ENCODE measurements at places on chromosomes 6 and 20.

- no peak for DNase-seq
Observed at GRCh38 chr20:4369798-4370124, 351.9 kb upstream of the PRND start.

DNA sequence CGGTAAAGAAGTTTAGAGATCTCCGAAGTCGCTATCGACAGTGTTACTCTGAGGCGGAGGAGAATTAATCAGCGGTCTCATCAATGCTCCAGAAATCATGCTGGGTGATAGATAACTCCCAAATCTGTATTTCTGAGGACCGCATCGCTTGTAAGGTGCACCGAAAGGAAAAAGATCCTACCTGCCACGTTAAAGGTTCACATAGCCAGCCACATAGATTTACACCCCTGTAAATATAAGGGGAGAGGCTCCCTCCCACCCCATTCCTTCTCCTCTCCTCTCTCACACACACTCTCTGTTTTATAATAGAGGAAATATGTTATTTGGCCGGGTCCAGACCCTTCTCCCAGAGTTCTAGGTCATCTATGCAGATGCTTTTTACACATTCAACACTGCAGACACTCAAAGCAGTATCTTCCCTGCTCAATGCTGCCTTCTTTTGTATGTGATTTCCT is 620 bp upstream of the DEK start:
- no peak for DNase-seq

GRCh38 chr6:3151691-3152090 is 5.7 kb downstream of the TUBB2A start:
- DNase-seq = no peak

GRCh38 chr20:57615445-57615811 is 4.8 kb downstream of the ZBP1 start:
- no peak for DNase-seq

DNA sequence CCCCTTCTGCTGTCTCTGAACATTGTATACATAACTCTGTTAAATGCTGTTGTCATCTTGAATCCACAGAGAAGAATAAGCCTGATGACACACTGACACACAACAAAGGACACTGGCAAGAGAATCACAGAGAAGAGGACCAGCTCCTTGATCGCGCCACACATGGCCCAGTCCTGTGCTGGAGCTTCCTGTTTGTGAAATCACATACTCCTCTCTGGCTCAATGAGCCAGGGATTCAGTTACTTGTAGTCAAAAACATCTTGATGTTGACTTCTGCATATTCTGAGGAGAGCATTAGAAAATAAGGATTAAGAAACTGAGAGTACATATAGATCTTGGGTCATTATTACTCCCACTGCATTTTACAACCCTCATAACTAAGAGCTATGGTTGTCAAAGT is 100.1 kb downstream of the EPB41L2 start:
- DNase-seq = no peak

- DNase-seq = no peak
Observed at GRCh38 chr6:84645563-84646266, 118.7 kb downstream of the TBX18 start.

DNA sequence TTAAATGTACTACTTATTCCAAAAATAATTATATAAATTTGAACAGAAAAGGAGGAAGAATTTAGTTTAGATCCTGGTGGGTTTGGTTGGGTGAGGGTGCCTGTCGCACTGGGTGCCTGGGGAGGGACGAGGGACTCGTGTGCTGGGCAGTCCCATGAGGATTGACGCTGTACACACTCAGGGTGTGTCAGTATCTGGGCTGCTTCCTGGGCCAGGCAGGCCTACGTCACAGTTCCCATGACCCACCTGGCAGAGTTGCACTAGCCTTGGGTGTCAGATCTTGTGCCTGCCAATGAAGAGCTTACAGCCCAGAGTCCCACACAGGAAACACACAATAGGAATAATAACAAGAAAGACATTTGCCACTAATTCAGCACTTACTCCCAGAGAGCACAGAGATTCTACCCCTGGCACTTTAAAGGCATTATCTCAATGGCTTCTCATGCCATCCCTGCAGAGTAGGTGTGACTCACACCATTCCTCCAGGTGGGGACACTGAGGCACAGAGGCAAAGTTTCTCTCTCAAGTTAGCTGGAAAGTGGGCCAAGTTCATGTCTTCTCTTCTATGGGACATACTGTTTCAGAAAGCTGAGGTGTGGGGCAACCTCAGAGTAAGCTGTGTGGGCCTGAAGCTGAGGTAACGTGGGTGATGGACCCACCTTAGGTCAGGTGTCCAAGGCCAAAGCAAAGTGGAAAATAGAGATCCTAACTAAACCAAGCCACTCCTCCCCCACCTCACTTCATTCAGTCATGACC is 1.3 kb upstream of the SDCBP2 start:
- no peak for DNase-seq

DNA sequence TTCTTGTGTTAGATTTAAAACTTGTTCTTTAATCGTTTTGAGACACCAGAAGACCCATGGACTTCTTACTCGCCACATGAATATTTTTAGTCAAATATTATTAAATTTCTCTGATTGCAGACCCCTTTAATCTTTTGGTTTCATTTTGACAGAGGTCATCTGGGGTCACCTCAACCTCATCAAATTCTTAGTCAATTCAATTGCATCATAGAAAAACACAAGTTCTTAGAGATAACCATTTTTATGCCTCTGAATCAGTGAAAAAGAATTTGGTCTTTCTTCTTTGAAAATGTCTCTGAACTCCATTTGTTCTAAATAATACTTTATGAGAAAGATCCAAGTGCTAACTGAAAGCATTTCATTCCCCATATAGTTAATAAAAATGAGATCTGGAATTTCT is 55.2 kb upstream of the CBLN4 start:
- no peak for DNase-seq

DNA sequence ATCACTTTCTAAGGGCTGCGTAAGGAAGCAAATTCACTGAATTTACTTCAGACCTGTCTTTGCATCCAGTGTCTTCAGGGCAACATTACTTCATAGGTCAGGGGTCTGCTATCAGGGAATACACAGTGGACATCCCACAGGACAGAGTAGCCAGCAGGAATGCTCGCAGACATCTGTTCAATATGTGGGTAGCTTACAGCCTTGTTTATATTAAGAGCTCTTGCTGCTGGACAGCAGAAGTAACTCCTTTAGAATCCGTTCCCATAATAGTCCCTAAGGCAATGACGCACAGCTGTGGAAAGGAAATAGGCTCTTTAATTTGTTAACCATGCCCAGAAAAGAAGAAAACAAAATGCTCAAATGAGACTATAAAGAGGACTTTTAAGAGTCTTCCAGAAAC is 198.7 kb downstream of the MOXD1 start:
- no peak for DNase-seq

DNA sequence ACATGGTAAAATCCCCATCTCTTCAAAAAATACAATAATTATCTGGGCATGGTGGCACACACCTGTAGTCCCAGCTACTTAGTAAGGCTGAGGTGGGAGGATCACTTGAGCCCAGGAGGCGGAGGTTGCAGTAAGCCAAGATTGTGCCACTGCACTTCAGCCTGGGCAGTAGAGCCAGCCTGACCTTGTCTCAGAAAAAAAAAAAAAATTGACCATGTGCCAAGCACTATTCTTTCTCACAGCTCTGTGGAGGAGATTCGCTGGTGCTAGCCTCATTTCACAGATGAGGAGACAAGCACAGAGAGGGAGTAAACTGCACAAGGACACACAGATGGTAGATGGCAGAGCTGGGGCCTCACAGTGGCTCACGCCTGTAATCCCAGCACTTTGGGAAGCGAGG is 131.8 kb upstream of the JARID2 start:
- DNase-seq = no peak

DNA sequence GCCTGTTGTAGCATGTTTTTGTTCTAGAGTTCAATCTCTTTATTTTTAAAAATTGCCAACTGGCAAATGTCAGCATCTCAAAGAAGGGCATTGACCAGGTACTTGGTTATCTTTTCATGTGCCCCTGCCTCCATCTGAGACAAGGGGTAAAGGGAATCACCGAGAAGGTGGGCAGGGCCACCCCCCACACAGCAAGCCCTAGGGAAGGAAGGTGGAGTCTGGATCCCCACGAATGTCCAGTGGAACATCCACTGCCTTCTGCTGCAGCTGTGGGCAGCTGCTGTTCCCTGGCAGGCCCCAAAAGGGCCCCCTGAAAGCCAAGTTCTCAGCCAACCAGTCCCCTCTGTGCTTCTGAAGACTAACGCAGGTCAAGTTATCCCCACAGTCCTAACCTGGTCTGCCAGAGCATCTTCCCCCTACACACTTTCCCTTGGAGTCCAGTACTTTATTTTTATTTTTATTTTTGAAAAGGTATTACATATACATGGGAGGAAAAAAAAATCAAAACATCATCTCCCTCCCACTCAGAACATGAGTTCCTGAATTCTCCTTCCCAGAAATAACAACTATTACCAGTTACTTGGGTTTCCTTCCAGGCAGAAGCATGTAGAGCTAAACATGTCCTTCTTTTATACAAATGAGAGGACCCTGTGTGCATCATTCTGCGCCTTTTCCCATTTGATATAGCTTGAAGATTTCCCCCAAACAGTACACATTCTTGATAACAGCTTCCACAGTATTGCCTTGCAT is 253.7 kb downstream of the MAFB start:
- DNase-seq = no peak

GRCh38 chr6:136608991-136609390 is 58.8 kb upstream of the MAP7 start:
- DNase-seq = no peak

- DNase-seq = no peak
Observed at GRCh38 chr6:127937102-127937501, 36.2 kb upstream of the THEMIS start.

GRCh38 chr6:24831771-24832716 is 33.3 kb upstream of the ARMH2 start:
- DNase-seq = no peak

Data from SK-N-MC (cell line).